Activated CD8-positive, alpha-beta memory T cell treated with anti-CD3 and anti-CD28 coated beads for 4 hours (primary cell): ENCODE measurements at places on chromosomes 16 and 17.

- DNase-seq, result no peak
Measured at GRCh38 chr17:73320601-73321264, 8.9 kb upstream of the CDC42EP4 start.

DNA sequence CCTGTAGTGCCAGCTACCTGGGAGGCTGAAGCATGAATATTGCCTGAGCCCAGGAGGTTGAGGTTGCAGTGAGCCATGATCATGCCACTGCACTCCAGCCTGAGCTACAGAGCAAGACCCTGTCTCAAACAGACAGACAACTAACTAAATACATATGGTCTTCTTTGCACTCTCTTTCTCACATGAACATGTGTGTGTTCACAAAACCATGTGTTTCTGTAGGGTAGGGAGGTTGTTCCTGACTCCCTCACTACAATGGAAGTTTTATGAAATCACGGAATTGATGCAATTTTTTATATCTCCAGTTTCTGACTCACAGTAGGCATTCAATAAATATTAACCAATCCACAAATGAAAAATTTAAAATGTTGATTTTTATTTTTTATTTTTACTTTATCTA lies 48.5 kb downstream of the ABHD15 start:
- DNase-seq, result no peak

DNA sequence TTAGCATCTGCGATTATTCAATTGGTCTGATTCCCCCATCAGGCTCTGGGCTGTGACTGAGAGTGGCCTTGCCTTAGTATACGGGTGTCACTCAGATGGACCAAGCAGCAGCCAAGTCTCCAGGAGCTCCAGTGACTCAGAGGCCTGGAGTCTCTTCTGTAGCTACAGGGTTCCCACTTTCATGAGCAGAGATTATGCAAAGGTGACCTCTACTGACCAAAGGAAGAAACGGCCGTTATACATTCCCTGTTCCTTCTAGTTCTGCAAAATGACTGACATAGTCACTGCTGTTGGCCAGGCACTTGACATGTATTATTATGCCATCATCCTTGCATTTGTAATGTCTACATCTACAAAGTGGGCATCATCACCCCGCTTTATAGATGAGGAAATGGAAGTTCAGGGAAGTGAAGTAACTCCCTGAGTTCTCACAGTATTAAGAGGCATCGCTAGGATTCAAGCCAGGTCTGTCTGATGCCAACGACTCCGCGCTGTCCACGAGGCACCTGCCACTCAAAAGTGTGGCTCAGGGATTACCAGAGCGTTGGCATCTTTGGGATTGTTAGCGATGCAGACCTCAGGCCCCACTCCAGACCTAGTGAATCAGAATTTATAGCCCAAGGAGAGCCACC lies 23.3 kb downstream of the SLC38A7 start:
- no peak for DNase-seq

GRCh38 chr17:33933576-33933975 lies 321.5 kb upstream of the CCL2 start:
- DNase-seq, result no peak

GRCh38 chr17:43475494-43476089 lies 8.2 kb upstream of the DHX8 start:
- DNase-seq, result no peak
